Hematopoietic multipotent progenitor cell treated with erythropoietin and hydrocortisone succinate and interleukin-3 and kit ligand, for 4 days (in vitro differentiated cells): ENCODE measurements at places on chromosomes 6 and 20.
A peak's percentile ranks its signal among the peaks of the same experiment; 100 is the strongest.

GRCh38 chr20:44402391-44403193, 47.1 kb downstream of the HNF4A start:
- DNase-seq, result no peak

DNA sequence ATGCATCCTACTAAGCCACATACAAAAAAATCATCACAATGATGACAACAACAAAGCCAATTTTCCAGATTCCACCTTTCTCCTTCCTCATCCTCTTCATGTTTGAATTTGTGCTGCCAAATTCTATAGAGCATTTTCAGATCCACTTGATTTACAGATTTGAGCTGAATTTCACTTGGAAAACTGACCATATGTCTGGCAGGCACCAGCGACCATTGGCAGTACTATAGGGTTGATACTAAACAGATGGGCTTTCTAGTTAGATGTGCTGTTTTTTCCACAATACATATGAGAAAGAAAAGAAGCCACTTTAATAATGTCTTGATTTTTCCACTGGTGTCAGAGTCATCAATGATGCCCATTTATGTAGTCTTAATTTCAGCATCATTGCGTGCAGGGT, 127.0 kb downstream of the PHACTR3 start:
- DNase-seq, result no peak

GRCh38 chr20:9214685-9215084, 145.8 kb downstream of the PLCB4 start:
- peak; percentile 30 for DNase-seq

DNA sequence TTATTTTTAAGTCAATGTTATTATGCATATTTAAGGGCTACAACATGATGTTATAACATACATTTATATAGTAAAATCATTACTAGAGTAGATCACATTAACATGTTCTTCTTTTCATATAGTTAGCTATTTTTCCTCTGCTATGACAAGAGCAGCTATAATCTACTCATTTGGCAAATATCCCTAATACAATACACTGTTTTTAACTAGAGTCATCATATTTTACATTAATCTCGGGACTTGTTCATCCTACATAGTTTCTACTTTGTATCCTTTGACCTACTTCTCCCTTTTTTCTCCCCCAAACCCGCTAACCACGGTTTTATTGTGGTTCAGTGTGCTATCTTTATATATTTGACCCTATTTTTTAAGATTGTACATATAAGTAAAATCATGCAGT, 249.0 kb downstream of the EPM2A start:
- no peak for DNase-seq

DNA sequence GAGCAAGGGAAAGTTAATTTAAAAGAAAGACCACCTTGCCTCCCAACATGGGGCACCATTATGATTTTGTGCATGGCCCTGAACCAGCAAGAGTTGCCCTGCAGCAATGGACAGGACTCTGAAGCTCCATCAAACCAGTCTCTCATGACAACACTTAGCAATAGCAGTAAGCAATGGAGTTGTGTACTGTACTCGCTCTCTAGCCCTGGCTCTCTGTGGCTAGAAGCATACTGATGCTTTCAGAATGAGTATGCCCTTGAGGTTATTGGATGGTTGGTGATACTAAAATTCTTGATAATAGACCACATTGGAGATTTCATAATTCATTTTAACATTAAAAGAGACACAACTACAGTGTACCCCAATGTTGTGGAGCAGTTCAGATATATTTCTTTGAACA, 23.2 kb upstream of the LMBRD1 start:
- no peak for DNase-seq

GRCh38 chr6:84193114-84193708, 34.2 kb downstream of the CEP162 start:
- no peak for DNase-seq

DNA sequence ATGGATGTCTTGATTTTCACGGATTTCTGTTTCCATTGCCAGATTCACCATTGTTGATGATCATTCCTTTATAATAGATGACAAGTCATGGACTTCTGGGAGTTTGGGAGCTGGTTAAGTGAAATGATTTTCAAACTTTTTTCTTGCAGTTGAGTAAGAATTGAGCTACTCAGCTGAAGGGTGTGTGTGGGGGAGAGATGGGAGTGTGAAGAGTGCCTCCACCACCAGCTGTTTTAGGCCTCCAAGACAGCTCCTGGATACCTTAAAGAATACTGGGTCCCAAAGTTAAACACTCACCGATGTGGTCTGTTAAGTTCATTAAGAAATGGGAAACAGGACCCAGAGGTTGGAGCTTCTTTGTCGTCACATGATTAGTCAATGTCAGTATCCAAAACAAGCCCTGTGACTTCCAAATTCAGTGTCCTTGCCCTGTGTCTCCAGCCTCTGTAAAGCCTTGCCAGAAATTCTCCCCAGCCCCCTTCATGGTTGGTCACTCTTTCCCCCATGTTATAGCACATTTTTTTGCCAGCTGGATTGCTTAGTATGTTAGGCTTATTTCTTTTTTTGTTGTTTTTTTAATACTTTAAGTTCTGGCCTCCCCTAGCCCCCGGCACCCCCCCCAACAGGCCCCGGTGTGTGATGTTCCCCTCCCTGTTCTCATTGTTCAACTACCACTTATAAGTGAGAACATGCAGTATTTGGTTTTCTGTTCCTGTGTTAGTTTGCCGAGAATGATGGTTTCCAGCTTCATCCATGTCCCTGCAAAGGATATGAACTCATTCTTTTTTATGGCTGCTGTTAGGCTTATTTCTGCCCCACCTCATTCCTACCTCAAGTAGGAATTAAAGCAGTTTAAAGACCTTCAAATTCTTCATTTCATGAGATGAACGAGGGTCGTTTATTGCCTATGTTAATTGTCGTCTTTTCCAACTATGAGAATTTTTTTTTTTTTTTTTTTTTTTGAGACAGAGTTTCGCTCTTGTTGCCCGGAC, 26.9 kb downstream of the BICRAL start:
- DNase-seq, result no peak

DNA sequence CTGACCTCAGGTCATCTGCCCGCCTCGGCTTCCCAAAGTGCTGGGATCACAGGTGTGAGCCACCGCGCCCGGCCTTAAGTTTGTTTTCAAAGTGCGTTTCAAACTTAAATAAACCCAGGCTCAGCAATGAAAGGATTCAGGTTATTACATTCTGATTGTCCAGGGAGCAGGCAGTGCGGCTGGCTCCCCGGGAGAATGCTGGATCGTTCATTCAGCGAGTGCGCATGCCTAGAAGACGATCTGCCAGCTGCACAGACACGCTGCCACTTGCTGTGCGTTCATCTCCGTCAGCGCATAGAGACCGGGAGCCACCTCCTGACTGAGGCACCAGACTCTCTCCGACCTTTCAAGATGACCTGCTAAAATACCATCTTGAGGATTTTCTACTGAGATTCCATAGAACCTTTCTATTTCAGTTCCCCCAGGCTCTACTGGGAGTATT, 163.9 kb upstream of the ZNF217 start:
- DNase-seq, result no peak

DNA sequence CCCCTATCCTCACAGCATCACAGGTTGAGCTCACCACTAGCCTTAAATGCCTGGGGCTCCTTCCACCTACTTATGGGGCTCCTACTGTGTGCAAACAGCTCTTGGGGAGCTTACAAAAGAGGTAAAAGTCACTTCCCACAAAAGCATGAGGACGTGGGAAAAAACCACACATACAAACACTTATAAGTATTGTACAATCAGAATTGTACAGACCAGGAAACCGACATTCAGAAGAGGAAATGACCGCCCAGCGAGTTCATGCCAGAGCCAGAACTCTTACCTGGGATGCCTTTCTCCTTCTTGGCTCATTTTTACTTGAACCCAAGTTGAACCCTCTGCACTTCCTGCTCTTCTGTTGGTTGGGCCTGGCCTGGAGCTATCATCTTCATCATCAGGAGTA, 6.3 kb upstream of the PPP1R16B start:
- peak; percentile 51 for DNase-seq
